ENCODE measurements at places on chromosomes 5 and 9.

DNA sequence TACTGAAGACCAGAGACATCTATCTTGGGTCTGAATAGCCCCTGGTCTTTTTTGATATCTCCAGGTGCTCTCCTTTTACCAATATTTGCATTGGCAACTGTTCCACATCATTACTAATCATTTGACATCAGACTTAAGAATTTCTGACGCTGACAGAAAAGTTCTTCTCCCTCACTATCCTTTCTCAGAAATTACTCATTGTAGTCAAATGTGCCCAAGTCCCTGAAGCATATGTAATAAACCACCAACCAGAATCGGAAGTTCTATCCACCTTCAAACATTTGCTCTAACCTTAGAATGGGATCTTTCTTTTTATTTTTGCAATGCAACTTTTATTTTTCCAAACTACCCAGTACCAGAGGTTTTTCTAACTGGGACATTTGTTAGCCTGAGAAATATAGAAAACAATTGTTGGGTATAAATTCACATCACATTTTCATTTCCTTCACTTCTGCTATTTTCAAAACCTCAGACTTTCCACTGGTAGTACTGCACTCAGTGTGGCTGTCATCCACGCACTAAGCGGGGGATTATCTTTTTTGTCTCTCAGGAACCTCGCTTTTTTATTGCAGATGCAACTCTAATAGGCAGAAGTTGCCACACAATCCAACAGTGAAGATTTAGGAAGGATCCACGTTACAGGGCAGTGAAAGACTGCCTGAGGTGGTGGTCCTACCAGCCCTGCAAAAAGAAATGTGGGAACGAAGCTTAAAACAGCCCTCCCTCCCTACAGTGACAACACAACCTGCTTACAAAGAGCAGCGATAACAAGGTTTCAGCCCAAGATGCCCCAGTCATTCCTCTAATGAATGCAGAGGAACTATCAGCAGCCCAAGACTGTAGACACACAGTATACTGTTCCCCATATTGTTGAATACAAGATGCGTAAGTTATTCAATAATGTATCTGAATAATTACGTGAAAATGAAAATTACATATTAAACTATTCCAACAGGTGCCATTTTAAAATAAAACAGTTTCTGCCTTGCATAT lies 201.2 kb downstream of the EBF1 start:
- DNase-seq = no peak

DNA sequence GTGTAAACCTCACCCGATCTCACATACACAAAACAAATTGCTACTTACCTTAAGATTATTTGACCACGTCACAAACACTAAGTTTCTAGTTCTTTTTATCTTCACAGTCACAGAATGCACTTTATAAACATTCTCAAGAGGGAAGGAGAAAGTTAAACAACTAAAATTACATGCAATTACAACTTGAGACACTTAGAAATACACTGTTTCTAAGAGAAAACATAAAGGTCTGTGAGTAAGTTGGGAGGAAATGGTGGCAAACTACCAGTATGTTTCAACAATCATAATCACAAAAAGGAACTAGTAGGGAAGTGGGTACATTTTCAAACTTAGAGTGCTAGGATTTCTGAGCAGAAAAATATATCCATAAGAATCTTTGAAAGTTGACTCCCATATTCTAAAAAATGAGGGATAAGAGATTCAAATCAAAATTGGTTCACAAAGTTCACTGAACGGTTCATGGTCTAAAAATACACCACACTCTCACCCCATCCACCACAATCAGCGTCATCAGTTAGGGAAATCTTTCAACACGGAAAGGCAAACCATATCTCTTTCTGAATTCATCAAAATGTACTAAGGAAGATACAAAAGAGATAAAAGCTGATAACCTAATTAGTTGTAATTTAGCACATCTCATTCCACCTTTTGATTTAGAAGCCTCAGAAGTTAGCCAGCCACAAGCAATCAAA lies 182.6 kb downstream of the BNC2 start:
- no peak for DNase-seq

- no peak for DNase-seq
Measured at GRCh38 chr9:16640649-16641048, 229.8 kb downstream of the BNC2 start.

GRCh38 chr5:145775893-145776444 lies 59.2 kb downstream of the PRELID2 start:
- no peak for DNase-seq

- no peak for DNase-seq
Measured at GRCh38 chr9:13427587-13427986, 148.1 kb upstream of the MPDZ start.

- DNase-seq = no peak
Measured at GRCh38 chr5:157030692-157031091, 28.2 kb downstream of the HAVCR1 start.

DNA sequence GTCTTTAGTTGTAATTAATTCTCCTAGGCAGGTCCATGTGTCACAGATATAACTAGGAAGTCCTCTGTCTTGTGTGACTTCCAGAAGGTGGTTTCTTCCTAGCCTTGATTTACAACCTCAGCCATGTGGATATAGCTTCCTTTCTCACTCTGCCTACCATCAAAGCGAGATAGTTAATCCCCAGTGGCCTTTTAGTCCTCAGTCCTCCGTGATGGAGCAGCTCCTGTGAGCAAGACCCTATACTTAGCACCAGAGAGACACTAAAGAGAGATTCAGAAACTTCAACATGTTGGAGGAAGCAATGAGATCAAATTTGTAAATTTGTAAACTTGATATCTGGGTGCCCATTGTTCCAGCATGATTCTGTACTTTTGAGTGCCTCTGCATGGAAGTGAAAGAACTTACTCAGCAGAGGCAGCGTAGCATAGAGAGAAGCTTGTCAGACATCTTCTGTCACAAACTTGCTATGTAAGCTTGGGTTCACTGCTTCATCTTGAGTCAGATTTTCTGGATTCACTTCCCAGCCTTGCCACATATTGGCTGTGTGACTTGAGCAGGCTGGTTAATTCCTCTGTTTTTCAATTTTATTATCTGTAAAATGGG lies 170.2 kb upstream of the NR3C1 start:
- no peak for DNase-seq

DNA sequence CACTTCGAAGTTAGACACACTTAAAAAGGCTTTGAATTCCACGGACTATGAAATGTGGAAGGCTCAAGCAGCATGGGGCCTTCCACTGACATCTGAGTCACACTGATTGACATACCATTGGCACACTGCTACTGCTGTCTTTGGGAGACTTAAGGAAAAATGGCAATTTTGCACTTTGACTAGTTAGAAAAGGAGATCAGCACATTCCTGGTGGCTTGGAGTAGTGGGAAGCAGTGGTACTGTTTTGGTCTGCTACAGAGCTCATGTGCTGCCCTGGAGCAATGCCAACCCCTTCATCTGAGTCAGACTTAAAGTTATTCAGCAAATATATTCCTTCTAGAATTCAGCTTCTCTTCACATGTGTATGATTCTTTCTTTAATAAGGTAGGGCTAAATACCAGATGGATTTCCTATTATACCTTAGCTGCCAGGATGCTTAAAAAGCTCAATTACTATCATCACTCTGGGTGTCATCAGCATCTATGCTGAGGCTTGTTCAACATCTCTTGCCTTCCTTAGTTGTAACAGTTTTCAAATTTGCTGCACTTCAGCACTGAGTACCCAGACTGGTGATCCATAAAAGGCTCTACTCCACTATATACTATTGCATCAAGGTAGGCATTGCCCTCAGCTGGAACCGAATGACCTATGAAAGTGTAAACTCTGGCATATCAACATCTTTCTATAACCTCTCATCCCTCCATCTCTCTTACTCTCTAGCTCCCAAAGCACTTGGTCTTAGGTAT lies 42.3 kb upstream of the MOCS2 start:
- DNase-seq = no peak

DNA sequence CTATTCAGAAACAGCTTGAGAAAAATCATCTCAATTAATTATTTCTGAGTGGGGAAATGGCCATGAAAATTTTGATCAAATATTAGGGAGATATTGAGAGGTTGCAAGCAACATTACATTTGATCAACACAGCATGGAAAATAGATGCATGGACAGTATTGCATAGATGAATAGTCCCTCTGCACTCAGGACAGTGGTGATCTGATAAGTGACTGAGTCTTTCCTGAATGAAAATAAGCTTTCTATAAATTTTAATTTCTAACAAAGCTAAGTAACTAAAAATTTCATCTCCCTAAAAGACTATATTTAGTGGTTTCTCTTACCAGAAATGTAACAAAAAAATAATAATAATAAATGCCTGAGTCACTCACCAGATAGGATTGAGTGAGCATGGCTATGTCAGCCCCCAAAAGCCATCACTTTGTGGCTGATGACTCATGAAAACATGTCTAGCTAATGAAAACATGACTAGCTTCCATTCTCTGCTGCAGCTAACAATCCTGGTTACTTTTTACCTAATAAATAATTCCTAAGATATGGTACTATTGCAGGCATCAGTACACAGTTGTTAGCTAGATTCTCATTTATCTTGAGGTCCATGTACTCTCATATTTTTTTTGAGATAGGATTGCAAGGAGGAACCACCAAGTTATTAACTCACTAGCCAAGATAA lies 1294.8 kb upstream of the ACO1 start:
- DNase-seq = no peak

DNA sequence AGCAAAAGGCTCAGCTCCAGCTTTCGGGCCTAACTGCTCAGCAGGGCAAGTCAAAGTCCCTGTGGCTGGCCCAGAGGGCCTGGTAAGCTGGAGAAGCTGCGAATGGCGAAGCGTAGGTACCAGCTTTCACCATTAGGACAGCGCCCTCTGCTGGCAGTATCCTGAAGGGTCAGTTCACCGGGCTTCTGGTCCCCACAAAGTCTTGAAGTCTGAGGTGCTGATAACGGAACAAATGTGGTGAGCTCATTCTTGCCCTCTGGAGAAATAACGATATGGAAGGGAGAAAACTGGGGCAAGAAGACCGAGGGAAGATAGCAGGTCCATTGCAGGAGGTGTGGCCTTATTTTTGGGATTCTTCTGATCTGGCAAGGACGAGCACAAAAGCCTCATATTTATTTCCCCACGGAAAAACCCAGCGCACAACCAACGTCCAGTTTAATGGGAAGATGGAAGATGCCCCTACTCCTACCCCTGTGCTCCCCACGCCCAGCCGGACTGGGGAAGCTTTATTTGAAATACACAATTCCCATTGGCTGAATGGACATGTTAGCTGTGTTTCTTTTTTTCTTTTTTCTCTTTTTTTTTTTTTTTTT lies 7.2 kb downstream of the SOWAHA start:
- peak; percentile 84 for DNase-seq

DNA sequence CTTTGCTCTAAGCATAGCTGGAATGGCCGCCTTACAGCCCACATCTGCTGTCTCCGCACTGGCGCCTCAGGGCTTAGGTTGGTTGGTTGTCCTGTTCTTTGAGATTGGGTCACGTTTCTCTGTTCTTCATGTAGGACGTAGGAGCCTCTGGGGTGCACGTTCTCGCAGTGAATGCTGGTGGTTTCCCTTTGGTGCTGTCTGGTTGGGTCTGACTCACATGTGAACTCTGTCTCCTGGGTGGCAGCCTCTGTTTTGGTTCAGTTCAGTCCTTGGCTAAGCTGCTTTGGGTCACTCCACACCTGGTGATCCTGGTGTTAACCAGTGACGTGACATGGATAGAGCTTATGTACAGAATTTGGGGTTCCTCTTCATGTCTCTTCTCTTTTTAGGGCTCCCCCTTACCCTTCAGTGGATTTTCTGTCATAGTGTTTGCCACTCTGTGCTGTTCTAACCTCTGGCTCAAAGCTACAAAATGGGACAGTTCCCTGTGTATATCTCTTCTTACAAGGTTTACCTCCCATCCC lies 12.6 kb upstream of the LPCAT1 start:
- peak; percentile 85 for DNase-seq

DNA sequence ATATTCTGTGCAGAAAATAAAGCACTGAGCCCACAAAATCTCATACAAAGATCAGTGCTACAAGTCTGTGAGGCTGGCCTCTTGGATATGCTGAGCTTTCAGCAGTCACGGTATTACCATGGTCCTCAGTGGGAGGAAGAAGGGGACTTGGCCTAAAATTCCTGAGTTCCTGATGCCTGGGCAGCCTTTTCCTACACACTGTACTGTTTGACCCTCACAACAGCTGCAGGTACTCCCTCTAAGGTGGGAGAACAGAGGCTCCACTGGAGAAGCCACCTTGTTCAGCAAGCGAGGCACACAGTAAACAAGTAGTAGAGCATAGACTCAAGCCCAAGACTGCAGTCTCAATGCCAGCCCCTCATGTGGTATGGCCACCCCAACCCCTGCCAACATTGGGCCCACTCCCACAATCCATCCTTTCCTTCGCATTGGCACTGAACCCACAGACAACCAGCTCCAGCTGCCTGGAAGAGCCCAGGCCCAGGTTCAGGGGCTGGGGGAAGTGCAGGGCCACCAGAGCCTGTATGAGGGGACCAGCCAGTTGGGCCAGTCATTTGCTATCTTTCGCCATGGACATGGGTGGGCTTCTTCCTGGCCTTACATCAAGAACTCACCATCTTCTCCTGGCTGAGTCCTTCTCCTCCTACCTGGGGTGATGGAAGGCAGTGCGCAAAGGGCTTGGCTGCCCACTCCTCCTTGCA lies 14.3 kb downstream of the ACSL6 start:
- no peak for DNase-seq

- DNase-seq = no peak
Measured at GRCh38 chr5:23675456-23675855, 168.0 kb downstream of the PRDM9 start.

DNA sequence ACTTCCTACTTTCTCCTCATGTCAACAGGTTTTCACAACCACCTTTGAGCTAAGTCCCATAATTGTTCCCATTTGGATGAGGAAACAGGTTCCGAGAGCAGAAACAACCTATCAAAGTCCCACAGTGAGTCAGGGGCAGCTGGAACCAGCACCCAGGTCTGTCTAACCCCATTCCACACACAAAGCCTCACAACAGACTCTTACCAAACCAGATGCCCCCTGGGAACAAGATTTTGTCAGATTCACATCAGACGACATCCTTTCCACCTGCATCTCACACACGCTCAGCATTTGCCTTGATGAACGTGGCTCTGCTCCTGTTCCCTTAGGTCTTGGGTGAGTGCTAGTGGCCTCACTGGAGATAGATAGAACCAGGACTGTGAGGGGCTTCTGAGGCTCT lies 17.0 kb downstream of the SWI5 start:
- DNase-seq = no peak

DNA sequence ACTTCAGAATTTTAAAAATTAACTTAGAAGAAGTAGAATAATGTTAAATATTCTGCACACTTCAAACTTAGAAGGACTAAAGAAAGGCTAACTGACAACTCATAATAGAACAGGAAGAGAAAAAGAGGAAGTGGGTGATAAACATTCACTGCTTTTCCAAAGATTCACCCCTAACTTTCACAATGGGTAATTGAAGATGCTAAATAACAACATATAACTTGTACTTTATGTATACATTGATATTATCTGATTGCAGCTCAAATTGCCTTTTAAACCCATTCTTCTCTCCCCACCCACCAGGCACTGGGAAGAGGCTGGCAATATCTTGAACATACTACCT lies 376.6 kb downstream of the EFNA5 start:
- no peak for DNase-seq

DNA sequence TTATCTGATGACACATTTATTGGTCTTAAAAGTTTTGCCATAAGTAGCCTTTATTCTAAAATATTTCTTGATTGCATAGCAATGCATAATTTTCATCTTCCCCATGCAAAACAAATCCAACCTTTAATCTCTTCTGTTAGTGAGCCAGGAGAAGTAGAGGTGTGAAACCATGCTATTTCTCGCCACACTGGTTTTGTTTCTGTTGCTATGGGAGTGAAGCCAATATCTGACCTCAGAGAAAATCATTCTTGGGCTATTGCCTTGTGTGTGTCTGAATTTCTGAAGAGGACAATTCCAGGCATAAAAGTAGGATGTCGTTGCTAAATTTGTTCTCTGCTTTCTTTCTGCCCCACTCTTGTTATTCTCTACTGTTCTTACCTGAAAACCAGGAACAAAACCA lies 183.6 kb downstream of the PTTG1 start:
- no peak for DNase-seq
